Spinal cord (tissue), 10 donors: ENCODE measurements at places on chromosomes 12 and 14.
A peak's percentile ranks its signal among the peaks of the same experiment; 100 is the strongest.

GRCh38 chr12:79143803-79144202 lies 279.2 kb downstream of the SYT1 start:
- no peaks in the 10 kb centered on the region for H3K36me3 ChIP-seq
- no peaks in the 10 kb centered on the region for H3K27me3 ChIP-seq
- no peak overlapping the region for H3K27ac ChIP-seq
- no peak for DNase-seq

GRCh38 chr12:48119834-48120195 lies 651 bp downstream of the PFKM start:
- peak overlapping the region; percentile 83 for H3K27ac ChIP-seq
- H3K27me3 ChIP-seq = no peaks in the 10 kb centered on the region
- no peaks in the 10 kb centered on the region for H3K36me3 ChIP-seq
- DNase-seq = no peak
- peak overlapping the region; percentile 91 for H3K4me3 ChIP-seq
- H3K4me1 ChIP-seq = peaks cover 9% of the 10 kb centered on the region

- H3K4me3 ChIP-seq = no peak overlapping the region
- no peak overlapping the region for H3K27ac ChIP-seq
- H3K27me3 ChIP-seq = no peaks in the 10 kb centered on the region
- H3K4me1 ChIP-seq = no peaks in the 10 kb centered on the region
- no peak for DNase-seq
Observed at GRCh38 chr12:96327346-96327745, 72.9 kb downstream of the CDK17 start.

GRCh38 chr14:67441256-67441655 lies 29.3 kb upstream of the PLEK2 start:
- no peak overlapping the region for H3K27ac ChIP-seq
- H3K27me3 ChIP-seq = no peaks in the 10 kb centered on the region
- no peak overlapping the region for H3K4me3 ChIP-seq
- no peak for DNase-seq
- no peaks in the 10 kb centered on the region for H3K36me3 ChIP-seq

DNA sequence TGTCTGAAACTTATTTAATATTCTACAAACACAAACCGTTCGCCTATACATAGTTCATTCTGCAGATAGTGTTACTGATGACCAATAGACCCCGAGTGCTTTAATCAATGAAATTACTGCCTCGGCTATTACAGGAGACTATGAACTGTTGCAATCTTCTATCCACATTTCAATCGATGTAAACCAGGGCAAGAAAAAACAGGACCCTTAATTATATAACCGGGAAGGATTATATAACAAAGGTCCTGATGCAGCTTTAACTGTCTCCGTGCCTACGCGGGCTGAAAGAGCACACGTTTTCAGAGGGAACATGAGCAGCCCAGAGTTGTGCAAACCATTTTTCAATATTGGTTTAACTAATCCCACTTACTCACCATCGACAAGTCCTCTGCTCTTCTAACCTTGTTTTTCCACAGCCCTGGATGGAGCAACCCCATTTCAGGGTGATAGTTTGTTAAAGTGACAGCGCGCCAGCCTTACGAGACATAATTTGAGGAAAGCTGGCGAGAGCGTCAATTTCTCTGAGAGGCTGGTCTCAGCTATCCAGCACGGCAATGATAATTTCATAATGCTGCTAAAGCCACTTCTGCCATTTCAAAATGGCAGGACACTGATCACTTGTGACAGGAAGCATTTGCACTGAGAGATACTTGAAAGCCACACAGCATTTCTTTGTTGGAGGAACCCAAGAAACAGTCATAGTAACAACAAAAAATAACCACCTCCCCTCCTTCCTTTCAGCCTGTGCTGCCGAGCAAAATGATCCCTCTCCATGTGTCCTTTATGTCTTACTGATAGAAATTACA lies 184.6 kb downstream of the FOXN3 start:
- peak; percentile 62 for DNase-seq
- H3K27ac ChIP-seq = no peak overlapping the region
- no peaks in the 10 kb centered on the region for H3K36me3 ChIP-seq
- no peak overlapping the region for H3K4me3 ChIP-seq
- peaks cover 32% of the 10 kb centered on the region for H3K4me1 ChIP-seq
- no peaks in the 10 kb centered on the region for H3K27me3 ChIP-seq

- no peaks in the 10 kb centered on the region for H3K36me3 ChIP-seq
Observed at GRCh38 chr14:56338674-56339073, 220.5 kb downstream of the PELI2 start.

- no peak overlapping the region for H3K4me3 ChIP-seq
- H3K27me3 ChIP-seq = no peaks in the 10 kb centered on the region
- no peaks in the 10 kb centered on the region for H3K36me3 ChIP-seq
- H3K4me1 ChIP-seq = no peaks in the 10 kb centered on the region
- DNase-seq = no peak
Observed at GRCh38 chr14:51889851-51890250, 29.4 kb downstream of the GNG2 start.

DNA sequence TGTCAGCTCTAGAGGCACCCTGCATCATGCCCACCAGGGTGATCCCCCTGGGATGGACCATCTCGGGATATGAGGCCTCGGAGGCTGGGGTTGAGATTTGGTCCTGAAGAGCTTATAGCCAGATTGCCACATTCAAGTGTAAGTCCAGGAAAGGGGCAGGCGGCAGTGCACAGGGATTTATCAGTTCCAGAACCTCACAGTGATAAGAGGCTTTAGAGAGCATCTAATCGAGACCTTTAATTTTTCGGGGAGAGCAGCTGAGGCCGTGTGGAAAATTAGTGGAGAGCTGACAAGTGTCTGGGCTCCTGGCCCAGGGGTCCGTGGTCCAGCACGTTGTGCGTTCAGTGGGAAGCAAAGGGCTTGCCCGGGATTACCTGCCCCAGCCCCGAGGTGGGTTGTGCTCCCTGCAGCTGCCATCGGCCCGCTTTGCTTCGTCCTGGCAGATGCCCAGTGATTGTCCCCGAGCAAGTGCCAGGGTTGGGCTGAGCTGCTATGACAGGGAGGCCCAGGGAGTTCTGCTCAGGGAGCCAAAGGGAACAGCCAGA lies 52.1 kb downstream of the C14orf132 start:
- H3K27ac ChIP-seq = peak overlapping the region; percentile 67
- no peak for DNase-seq
- no peaks in the 10 kb centered on the region for H3K27me3 ChIP-seq
- H3K36me3 ChIP-seq = peaks cover 26% of the 10 kb centered on the region

GRCh38 chr12:51888316-51889215 lies 663 bp downstream of the ANKRD33 start:
- peaks cover 9% of the 10 kb centered on the region for H3K4me1 ChIP-seq
- no peak overlapping the region for H3K27ac ChIP-seq
- H3K27me3 ChIP-seq = no peaks in the 10 kb centered on the region
- H3K36me3 ChIP-seq = no peaks in the 10 kb centered on the region

DNA sequence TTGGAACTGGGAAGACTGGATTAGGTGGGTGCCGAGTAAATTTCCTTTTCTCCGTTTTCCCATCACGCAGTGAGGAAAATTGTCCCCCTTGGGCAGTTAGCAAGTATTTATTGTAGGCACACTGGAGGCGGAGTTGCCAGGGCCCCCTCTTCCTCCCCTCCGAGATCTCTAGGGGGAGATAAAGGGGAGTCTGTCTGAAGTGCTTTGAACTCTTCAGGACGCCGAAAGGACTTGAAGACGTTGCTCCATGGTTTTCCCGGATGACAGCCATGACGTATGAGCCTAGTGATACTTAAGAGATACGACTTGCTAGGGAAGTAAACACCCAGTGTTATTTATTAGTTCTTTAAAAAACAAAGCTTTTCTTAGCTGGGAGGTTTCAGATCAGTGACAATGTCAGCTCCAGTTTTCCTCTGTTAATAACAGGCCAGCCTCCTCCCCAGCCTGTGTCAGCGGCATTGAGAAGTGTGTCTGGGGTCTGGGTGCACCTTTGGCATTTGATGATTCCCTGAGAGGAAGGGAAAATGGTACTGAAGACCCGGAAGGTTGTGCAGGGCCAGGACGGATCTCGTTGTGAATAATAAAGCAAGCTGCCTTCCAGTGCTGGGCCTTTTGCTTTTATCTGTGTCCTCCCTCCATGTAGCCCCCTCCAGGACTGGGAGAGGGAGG lies 78.7 kb downstream of the TSPAN9 start:
- no peaks in the 10 kb centered on the region for H3K27me3 ChIP-seq
- no peak overlapping the region for H3K4me3 ChIP-seq
- H3K4me1 ChIP-seq = peaks cover 42% of the 10 kb centered on the region

- no peak for DNase-seq
- H3K27me3 ChIP-seq = no peaks in the 10 kb centered on the region
- no peak overlapping the region for H3K27ac ChIP-seq
- peaks cover 10% of the 10 kb centered on the region for H3K4me1 ChIP-seq
- H3K4me3 ChIP-seq = no peak overlapping the region
Observed at GRCh38 chr14:69671365-69672030, 60.1 kb downstream of the SUSD6 start.

DNA sequence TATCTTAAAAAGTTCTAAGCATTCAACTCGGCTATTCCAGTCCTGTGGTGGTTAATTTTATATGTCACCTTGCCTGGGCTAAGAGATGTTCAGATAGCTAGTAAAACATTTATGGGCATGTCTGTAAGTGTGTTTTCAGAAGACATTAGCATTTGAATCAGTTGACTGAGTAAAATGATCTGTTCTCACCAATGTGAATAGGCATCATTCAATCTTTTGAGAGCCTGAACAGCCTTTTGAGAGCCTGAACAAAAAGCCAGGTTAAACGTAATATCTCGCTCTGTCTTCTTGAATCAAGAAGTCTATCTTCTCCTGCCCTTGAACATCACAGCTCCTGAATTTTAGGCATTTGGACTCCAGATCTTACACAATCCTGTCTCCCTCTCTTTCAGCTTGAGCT lies 1266.1 kb downstream of the LRFN5 start:
- no peaks in the 10 kb centered on the region for H3K36me3 ChIP-seq
- no peak for DNase-seq
- H3K4me3 ChIP-seq = no peak overlapping the region
- H3K4me1 ChIP-seq = no peaks in the 10 kb centered on the region
- H3K27ac ChIP-seq = no peak overlapping the region

DNA sequence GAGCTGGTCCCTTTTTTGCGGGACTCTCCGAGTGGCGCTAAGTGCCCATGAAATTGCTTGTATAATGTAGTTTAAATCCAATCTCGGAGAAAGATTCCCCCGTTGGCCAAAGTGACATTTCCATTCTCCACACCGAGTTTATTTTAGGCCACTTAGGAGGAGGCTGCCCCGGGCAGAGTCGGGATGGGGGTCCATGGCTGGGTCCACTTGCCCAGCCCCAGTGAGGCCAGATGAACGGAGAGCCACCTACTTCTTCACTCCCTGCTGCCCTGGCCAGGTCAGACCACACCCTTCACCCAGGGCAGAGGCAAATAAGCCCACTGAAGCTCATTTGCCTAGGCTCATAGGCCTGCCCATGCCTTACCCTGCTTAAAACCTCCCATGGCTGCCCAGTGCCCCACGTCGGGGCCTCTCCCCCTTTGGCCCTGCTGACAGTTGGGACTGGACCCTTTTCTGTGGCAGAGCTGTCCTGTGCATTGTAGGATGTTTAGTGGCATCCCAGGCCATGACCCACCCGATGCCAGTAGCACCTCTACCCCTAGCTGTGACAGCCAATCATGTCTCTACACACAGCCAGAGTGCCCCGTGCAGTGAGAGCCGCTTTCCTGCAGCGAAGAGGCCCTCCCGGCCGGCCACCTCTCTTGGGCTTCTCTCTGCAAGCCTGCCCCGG lies 51.3 kb downstream of the FAM222A start:
- H3K4me3 ChIP-seq = no peak overlapping the region
- H3K4me1 ChIP-seq = peaks cover 38% of the 10 kb centered on the region
- H3K36me3 ChIP-seq = peaks cover 30% of the 10 kb centered on the region
- no peaks in the 10 kb centered on the region for H3K27me3 ChIP-seq
- H3K27ac ChIP-seq = no peak overlapping the region

GRCh38 chr14:81655423-81656314 lies 122.0 kb upstream of the SEL1L start:
- no peak overlapping the region for H3K27ac ChIP-seq
- H3K4me3 ChIP-seq = no peak overlapping the region
- H3K4me1 ChIP-seq = no peaks in the 10 kb centered on the region
- H3K36me3 ChIP-seq = no peaks in the 10 kb centered on the region
- DNase-seq = no peak

- no peak for DNase-seq
- no peaks in the 10 kb centered on the region for H3K36me3 ChIP-seq
- no peaks in the 10 kb centered on the region for H3K27me3 ChIP-seq
- H3K4me3 ChIP-seq = no peak overlapping the region
Observed at GRCh38 chr14:101442451-101442850, 118.8 kb upstream of the DIO3 start.

DNA sequence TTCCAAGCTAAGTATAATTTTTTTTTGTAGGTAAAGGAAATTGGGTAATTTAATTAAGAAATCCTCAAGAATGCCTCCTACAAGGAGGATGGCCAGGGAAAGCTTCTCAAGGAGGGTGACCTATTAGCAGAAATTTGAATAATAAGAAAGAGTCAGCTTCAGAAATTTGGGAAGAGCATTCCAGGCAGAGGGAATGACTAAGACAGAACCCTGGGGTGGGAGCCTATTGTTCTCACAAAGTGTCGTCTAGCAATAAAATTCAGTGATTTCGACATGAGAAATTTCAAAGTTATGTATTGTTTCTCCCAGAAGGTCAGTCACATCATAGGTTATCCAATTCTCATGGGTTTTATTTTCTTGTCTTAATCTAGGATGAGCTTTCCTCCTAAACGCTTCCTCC lies 1168.4 kb downstream of the AACS start:
- no peak for DNase-seq
- H3K27ac ChIP-seq = no peak overlapping the region
- H3K4me3 ChIP-seq = no peak overlapping the region
- H3K27me3 ChIP-seq = no peaks in the 10 kb centered on the region

DNA sequence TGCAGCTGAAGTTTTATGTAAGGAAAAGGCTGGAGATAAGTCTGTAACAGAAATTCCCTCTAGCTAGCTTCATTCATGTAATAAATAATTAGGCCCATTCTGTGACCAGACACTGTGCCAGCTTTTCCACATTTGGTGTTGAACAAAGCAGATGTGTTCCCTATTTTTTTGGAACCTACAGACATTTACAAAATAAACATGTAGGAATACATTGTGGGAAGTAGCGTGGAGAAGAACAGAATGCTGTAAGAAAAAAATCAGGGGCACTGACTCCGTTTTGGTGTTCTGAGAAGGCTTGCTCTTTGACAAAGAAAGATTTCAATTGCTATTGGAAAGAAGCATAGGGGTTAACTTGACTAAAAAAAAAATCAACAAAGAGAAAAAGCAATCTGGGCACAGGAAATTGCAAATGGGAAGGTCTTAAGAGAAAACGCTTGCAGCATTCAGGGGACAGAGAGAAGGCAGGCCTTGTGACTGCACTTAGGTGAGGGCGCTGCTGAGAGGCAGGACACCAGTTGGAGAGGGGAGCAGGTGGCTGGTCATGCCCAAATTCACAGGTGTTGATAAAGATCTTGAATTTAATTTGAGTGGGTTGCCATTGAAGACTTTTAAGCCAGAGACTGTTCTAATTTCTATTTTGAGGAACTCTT lies 4.0 kb downstream of the FAR2 start:
- no peaks in the 10 kb centered on the region for H3K36me3 ChIP-seq
- no peak for DNase-seq
- no peak overlapping the region for H3K4me3 ChIP-seq
- peaks cover 18% of the 10 kb centered on the region for H3K4me1 ChIP-seq
- H3K27me3 ChIP-seq = peaks cover 9% of the 10 kb centered on the region

- no peaks in the 10 kb centered on the region for H3K4me1 ChIP-seq
- H3K36me3 ChIP-seq = no peaks in the 10 kb centered on the region
- no peak overlapping the region for H3K27ac ChIP-seq
Observed at GRCh38 chr12:7758766-7759140, 6.3 kb upstream of the NANOGNB start.
